Activated T-helper 1 cell treated with Interleukin-2 at 50 U/mL for 16 hours (primary cell): ENCODE measurements at places on chromosomes 3 and 15.

DNA sequence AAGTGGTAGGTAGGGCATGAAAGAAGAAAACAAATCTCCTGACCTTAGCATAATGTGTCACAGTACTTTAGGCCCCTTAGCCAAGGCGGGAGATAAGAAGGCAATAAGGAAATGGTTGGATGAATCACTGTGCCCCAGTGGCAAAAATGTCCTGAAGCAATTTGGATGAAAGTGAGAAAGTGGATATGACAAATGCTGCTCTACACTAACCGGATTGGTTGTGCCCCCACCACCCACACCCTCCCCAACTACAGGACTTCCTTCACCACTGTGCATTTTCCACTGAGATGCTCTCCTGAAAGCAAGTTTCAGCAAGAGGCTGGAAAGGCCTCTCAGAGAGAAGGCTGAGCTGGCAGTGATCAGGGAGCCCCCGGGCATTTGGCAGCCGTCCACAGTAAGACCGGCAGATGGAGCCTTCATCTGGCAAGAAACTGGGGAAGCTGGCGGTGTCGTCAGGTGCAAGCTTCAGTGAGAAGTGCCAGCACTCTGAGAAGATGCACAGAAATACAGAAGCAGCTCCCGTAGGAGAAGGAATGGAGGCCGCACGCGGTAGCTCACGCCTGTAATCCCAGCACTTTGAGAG, 63.8 kb downstream of the ATP1B3 start:
- no peak for DNase-seq

DNA sequence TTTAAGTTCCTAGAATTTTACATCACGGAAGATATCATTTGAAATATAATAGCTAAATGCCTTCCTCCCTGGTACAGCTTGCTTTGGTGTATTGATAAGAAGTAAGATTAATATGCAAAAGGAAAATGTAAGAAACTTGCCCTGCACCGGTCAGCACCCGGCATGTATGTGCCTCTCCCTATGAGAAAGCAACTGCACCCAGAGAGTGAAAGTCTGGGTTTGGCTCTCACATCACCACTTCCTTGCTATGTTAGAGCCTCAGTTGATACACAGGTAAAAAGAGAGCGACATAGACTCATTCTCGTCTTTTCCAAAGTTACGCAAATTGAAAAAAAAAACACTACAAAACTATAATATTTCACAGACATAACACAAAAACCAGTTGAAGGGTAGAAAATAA, 96.7 kb downstream of the FOXP1 start:
- DNase-seq = no peak

- DNase-seq = no peak
These were observed 271.0 kb downstream of the PDZRN3 start for GRCh38 chr3:73353649-73354217.

DNA sequence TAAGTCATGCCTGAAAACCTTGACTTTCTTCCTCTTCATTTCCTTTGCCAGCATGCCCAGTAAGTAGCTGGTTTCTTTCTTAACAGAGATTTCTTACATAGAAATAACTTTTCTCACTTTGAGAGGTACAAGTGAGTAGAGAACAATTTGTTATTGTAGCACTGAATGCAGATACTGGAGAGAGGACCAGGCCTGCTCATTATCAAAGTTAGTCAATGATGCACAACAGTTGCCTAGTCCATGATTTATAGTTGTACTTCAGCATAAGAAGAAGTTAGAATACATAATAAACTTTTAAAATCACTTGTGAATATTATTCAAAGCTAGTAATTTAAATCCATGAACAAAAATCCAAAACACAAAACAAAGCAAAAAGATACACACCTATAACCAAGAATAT, 213.0 kb downstream of the PCCB start:
- DNase-seq = no peak

GRCh38 chr3:131217296-131217741, 164.3 kb upstream of the NUDT16 start:
- DNase-seq = no peak

- DNase-seq = no peak
These were observed 59.2 kb downstream of the USP50 start for GRCh38 chr15:50487287-50487686.

DNA sequence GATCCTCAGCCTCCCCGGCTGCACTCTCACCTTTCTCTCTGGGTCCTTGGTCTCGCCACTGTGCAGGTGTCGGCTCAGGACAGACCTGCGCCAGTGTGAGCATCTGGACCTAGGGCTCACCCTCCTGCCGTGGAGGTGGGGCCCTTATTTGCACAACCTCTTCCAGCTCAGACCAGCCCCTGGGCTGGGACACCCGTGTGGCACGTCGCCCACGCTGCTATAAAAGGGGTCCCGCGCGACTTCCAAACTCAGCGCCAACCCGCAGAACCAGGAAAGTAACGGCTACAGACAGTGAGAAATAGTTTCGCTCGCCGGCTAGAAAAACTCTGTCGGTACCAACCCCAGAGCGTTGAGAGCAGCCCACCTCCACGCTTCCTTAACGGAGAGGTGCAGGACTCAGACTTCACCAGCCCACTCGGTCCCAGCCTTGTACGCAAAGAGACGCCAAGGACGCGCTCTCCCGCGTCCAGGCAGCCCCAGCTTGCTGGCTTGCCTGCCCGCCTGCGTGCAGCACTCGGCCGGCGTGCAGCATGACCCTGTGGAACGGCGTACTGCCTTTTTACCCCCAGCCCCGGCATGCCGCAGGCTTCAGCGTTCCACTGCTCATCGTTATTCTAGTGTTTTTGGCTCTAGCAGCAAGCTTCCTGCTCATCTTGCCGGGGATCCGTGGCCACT, at the start of the genes DUOX2 and DUOXA2:
DUOX2 (minus strand) TSS at position 97 of the 675 bp plus-strand sequence. CDS start 761 bp downstream, outside the sequence.
DUOXA2 (plus strand) TSS at position 251 of the 675 bp plus-strand sequence; CDS start at position 531, 280 bp downstream.
- no peak for DNase-seq

- no peak for DNase-seq
These were observed 21.1 kb upstream of the BCL2L10 start for GRCh38 chr15:52133510-52134220.

DNA sequence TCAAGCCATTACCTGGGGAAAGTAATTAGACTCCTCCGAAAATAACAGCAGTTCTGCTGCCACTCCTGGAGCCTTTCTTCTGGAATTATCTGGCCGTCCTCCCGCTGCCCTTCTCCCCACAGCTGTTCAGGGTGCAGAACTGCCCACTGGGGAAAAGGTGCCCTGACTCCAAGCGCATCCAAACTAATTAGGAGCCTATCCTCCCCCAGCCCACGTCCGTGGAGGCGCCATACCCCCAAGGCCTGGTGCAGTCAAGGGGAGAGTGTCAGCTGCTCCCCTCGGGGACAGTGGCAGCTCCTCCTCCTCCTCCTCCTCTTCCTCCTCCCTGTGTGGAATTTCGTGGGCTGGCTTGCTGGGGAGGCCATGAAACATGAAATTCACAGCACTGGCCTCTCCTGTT, 177.2 kb downstream of the XXYLT1 start:
- DNase-seq = no peak

DNA sequence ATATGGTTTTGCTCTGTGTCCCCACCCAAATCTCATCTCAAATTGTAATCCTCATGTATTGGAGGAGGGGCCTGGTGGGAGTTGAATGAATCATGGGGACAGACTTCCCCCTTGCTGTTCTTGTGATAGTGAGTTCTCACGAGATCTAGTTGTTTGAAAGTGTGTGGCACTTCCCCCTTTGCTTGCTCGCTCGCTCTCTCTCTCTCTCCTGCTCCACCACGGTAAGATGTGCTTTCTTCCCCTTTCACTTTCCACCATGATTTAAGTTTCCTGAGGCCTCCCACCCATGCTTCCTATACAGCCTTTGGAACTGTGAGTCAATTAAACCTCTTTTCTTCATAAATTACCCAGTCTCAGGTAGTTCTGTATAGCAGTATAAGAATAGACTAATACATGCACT, 60.7 kb downstream of the GSK3B start:
- no peak for DNase-seq

GRCh38 chr3:140391061-140391460, 286.8 kb upstream of the TRIM42 start:
- no peak for DNase-seq

- DNase-seq = no peak
These were observed 354.2 kb downstream of the PDCD6IP start for GRCh38 chr3:34152656-34153055.

DNA sequence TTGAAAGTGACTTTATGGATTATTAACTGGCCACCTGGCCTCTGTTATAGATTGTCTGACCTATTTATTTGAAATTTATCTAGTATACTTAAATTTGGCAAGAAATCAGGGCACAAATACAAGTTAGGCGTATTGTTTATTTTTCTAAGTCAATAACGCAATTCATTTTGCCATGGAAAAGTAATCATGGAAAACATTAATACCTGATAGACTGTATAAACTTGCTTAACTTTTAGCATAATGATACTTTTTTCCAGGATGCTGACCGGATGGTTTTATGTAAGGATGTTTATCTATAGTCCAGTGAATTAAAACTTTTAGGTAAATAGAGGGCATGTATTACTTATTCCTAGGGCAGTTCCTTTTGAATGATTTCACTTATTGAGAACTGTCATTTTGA, 20.2 kb downstream of the FNDC3B start:
- DNase-seq = no peak

- no peak for DNase-seq
These were observed 31.1 kb downstream of the APH1B start for GRCh38 chr15:63308491-63308890.

GRCh38 chr15:43473885-43474284, 19.1 kb downstream of the TP53BP1 start:
- no peak for DNase-seq

- DNase-seq = no peak
These were observed 3.4 kb downstream of the FYCO1 start for GRCh38 chr3:45992133-45992729.

DNA sequence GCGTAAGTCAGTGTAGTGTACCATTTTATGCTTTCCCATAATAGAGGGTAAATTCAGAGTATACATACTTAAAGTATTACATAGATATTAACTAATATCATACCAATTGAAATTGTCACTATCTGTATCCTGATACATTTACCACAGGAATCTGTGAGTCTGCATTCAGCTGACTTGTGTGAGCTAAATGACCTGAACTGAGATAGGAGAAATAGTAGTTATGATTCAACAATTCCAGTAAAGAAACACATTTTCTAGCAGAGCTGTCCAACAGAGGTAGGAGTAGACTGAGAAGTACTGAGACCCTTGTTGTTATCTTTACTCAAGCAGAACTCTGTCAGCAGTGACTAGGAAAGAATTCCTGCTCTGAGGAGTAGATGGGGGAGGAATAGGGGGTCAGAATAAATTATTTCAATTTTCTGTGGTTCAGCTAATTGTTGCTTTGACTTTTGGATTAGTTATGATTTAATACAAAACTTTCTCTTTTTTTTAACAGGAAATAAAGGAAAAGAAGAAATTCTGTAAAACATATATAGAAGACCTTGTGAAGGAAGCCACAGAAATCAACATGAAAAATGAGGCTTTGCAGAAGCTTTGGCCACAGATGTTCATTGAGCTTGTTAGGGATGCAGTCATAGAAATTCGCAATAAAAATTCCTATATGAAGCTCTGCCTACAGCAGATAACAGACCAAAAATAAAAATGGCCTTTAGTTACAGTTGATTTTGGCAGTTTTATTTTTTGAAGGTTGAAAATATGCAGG, 66.2 kb upstream of the THSD4 start:
- no peak for DNase-seq

DNA sequence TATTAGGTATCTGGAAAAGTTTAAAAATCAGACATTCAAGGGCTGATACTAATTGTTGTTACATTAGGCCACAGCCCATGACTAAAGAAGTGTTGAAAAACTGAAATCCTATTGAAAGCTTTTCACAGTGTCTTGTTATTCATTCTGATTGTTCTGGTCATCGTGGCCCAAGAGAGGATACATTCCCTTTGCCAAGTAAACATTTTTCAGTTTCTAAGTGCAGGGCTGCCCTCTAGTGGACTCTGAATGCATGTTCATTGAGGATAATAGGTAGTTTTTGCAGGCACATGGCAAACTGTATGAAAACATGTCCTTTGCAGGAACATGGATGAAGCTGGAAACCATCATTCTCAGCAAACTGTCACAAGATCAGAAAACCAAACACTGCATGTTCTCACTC, 181.1 kb downstream of the MYRIP start:
- DNase-seq = no peak
